Inflammatory macrophage treated with lipopolysaccharide for 4 hours (primary cell): ENCODE measurements at places on chromosomes 16 and 17.

DNA sequence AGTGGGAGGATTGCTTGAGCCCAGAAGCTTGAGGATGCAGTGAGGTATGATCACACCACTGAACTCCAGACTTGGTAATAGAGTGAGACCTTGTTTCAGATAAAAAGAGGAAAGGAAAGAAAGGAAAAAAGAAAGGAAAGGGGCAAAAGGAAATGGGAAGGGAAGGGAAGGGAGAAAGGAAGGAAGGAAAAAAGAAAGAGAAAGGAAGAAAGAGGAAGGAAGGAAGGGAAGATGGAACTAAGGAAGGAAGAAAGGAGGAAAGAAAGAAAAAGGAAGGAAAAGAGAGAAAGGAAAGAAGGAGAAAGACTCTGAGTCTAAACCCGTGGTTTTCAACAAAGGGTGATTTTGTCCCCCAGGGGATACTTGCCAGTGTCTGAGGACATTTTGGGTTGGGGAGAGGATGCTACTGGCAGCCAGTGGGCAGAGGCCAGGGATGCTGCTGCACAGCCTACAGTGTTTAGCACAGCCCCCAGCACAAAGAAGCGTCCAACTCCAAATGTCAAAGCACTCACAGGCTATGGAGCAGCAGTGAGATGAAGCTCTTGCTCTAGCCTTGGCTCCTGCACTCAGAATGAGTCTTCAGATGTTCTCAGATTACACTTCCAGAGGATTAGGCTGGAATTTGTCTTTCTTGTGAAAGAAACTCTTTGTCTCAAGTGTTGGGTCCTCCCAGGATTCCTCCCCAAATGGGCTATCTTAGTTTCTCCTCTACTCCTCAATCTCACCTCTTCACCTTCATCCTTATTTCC, 64.2 kb downstream of the BMERB1 start:
- no peak for DNase-seq

DNA sequence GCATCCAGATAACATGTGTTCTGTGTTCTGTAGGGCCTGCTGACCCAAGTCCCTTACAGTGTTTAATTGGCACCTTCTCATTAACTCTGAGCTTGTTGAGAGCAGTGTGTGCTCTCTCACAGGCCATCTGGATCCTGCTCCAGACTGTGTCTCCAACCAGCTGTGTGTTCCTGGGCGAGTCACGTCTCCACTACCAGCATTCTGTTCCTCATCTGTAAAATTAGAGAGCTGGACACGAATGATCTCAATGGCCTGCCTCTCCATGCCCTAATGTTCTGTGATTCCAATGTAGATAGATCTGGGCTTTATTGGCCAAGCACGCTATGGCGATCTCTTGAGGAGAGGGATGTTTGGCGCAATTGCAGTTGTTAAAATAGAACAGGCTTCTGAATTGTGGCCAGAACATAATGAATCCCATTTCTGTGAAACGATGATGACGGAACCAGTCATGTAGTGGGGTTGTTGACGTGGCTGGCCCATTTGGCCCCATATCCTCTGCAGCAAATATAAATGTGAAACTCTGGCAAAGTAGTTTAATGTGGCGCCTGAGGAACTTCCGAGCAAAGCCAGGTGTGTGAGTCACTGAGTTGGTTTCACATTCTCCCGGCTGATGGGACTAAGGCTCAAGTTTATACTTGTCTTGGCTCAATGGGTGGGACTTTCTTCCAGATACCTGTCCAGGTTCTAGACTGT, 22.2 kb downstream of the TBX4 start:
- DNase-seq: no peak

DNA sequence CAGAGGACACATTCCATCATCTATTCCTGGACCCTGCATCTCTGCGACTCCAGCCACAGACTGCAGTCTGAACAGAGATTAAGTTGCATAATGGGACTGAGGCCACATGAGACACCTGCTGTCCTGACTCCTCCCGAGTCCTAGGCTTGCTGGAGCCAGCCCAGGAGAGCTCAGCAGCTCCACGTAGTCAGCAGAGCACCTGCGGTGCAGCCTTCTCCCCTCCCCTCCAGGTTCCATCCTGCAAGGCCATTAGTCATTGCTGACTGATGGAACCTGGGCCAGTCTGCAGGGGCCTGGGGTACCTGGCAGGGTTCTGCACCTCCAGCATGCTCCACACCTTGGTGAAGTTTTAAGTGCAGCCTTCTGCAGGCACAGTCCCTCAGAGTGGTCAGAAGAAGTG, 76.7 kb downstream of the PLD6 start:
- DNase-seq: no peak

- DNase-seq: peak; percentile 52
Measured at GRCh38 chr17:64579917-64580316, 73.1 kb downstream of the CEP95 start.

GRCh38 chr17:50192618-50193291, 8.7 kb downstream of the COL1A1 start:
- DNase-seq: no peak

GRCh38 chr16:84175350-84176081, 11.3 kb downstream of the TAF1C start:
- DNase-seq: peak; percentile 99

DNA sequence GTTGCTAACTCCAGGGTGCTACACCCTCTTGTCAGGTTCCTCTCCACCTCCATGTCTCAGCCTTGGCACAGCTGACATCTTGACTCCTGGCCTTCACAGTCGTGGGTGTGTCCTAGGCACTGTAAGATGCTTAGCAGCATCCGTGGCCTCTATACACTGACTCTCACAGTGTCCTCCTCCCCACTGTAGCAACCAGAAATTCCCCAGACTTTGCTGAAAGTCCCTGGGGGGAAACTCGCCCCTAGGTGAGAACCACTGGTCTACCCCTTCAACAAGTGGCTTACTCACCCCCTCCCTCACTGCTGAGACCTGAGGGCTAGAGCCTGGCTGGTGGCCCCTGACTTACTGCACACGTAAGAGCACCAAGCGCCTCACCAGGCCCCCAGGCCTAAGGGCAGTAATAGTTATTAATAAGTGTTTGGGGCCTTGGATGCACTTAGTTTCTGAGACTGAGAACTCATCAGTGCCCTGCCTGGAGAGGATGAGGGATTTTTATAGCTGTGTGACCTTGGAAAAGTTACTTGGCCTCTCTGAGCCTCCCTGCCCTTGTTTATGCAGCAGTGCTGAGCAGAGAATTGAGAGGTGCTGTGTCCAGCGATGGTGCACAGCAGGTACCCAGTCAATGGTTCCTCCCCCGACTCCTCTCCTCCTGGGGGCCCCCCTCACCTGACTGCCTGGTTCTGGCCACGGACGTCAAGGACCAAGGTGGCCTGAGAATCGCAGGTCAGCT, 67.1 kb downstream of the RMI2 start:
- DNase-seq: no peak

DNA sequence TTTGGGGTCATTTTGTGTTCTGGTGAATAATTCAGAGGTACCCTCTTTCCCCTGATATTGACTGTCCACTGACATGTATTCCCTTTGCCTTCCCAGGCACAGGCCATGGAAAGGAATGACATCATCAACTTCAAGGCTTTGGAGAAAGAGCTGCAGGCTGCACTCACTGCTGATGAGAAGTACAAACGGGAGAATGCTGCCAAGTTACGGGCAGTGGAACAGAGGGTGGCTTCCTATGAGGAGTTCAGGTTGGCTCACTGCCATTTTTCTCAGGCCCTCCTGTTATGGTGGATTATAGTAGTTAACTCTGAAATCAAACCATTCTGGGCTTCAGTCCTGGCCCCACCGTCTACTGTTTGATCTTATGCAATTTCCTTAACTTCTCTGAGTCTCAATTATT, 1.6 kb upstream of the EFTUD2 start:
- DNase-seq: peak; percentile 8

DNA sequence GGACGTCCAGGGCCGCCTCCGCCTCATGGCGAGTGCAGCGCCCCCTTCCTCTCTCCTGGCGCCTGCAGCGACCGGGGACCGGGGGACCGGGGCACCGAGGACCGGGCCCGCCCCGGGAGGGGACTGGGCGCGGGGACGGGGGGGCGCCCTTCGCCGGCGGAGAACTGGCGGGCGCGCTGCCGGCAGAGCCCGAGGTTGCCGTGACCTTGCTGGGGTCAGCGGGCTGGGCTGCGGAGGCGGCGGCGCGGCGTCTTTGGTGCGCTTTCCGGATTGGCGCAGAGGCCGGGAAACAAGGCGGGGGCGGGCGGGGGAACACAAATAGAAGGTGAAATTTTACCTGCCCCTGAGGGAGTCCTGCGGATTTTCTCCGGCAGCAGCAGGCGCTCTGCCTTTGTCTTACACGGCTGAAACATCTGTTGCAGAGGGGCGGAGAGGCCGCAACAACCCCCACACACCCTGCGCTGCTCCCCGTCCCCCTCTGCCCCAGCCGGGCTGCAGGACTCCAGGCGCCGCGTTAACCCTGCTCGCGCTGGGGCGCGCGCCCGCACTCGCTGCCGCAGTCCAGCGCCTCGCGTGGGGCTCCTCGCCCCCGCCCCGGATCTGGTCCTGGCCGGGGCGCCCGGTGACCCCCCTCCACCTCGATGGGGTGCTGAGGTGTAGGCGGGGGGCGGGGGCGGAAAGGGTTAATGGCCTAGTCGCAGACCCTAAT, 53.5 kb downstream of the SREBF1 start:
- DNase-seq: no peak

DNA sequence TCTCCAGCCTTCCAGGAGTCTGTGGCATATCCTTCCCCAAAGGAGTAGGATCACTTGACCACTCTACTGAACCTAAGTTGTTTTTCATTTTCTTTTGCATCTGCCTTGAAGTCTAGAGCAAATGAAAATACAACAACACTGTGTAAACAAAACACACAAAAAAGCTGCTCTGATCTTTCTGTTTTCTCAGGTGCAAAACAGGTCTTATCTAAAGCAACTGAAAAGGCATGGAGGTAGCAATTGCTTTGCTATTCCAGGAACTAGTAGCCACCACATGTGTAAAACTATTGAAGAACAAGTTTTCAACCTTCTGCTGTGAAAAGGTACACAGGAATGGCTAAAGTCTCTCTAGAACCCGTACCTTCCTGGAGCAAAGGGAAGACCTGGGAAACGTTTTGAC, 127.1 kb downstream of the PITPNC1 start:
- no peak for DNase-seq

GRCh38 chr16:27118526-27118925, 51.8 kb downstream of the C16orf82 start:
- no peak for DNase-seq

GRCh38 chr16:67650023-67650422, 5.1 kb downstream of the CARMIL2 start:
- DNase-seq: no peak

- no peak for DNase-seq
Measured at GRCh38 chr16:19151310-19151709, 16.7 kb upstream of the SYT17 start.

DNA sequence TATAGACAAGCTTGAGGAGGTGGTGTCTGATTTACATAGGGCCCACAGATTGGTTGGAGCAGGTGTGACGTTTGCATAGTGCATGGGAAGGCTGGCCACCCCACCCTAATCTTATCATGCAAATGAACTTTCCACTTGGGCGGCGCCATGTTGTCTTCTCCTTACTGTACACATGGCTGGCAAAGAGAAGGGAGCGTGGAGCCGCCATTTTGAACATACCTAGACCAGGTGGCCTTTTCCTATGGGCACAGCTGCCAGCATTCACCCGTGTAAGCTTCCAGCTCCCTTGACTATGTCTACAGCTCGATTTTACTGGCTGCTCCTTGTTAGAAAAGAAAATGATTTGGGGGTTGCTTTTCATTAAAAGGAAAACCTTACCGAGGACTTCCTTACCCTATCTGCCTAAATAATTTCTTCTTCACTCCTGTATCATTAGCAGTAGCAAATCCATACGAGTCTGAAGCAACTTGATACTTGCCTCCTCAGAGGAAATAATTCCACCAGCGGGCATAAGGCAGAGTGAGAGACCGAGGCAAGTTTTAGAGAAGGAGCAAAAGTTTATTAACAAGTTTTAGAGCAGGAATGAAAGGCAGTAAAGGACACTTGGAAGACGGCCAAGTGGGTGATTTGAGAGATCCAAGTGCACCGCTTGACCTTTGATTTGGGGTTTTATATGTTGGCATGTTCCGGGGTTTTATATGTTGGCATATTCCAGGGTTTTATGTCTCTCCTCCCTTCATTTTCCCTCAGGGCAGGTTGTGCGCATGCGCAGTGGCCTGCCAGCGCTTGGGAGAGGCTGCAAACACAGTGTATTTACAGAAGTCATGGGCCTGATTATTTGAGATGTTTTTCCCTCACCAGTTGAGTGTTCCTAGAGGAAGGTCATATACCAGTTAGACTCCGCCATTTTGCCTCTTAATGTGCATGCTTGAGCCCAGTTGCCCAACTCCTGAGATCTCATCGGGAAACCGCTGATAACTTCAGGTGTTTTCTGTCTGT, 65.7 kb downstream of the MARF1 start:
- no peak for DNase-seq

DNA sequence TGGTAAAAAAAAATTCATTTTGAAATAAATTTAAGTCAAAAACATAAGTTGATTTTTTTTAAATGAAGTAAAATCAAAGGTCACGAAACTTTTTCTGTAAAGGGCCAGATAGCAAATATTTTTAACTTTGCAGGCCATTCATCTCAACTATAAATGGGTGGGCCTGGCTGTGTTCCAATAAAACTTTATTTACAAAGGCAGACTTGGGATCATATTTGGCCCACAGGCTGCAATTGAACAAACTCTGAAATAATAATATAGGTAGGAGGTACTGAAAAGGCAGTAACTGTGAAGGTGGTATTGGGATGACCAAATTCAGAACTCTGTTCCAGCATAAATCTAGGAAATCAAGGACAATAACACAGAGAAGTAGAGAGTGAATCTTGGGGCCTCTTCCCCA, 12.2 kb upstream of the EMP2 start:
- no peak for DNase-seq

DNA sequence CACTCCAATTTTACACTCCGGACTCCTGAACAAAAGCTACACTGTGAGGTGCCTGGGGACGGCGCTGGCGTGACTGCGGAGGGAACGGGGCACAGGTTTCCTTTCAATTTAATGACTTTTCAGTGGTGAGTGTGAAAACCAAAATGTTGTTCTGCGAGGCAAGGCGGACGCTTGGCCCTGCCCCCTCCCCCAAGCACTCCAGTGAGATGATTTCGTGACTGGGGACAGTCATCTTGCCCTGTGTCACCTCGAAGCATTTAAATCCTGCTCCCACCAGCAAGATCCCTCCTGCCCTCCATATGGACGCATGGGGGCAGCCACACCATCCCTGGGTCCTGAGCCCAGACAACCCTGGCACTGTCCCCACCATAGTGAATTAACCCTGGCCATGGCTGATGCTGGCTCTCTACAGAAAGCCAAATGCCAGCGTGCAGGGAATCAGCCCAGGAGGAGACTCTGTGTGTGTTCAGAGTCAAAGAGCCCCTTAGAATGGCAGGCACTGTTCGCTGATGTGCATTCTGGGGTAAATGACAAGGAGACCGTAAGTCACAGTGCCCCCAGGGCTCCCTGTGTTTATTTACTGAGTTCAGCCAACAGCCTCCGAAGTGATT, 41.0 kb downstream of the C16orf95 start:
- DNase-seq: no peak

DNA sequence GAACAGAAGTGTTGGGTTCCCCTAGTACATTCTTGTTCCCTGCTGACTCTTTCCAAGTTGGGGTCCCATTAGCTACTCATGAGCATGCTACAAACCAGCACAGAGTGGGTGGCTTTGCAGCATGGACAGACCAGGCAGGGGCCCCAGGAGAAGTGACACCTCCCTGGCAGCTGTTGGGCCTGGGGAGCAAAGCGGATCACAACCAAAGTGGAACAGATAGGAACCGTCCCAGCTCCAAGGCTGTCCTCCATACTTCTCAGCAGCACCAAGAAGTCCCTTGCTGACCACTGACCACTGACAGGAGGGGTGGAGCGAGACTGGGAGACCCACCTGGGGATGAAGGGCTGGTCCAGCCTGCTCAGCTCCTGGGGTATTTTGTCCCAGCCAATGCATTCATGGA, 12.4 kb upstream of the GFAP start:
- DNase-seq: no peak
